ENCODE measurements at places on chromosomes 3 and 15.

- DNase-seq = no peak
These were observed 173.8 kb downstream of the ADAMTS17 start for GRCh38 chr15:100167884-100168375.

- no peak for DNase-seq
These were observed 78.1 kb downstream of the LSM3 start for GRCh38 chr3:14256561-14257342.

GRCh38 chr15:60407415-60407805, 9.6 kb upstream of the ANXA2 start:
- DNase-seq = no peak

DNA sequence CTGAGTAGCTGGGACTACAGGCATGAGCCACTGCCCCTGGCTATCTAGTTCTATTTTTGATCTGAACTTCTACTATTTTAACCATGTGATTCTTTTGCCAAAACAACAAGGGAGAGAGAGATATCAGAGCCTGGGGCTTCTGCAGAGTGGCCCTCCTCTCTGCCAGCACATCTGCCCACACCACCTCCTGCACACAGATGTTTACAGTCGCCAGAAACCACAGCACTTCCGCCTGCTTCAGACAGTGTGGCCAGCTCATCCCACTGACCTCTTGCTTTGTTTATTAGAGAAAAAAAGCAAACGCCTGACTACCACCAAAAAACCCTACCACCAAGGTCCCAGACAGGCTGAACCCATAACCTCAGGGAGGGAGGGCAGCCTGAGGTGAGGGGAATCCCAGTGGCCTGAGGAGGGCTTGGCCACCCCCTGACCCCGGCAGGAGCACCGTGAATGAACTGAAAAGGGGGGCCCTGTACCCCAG, 85.9 kb upstream of the ABHD2 start:
- no peak for DNase-seq

DNA sequence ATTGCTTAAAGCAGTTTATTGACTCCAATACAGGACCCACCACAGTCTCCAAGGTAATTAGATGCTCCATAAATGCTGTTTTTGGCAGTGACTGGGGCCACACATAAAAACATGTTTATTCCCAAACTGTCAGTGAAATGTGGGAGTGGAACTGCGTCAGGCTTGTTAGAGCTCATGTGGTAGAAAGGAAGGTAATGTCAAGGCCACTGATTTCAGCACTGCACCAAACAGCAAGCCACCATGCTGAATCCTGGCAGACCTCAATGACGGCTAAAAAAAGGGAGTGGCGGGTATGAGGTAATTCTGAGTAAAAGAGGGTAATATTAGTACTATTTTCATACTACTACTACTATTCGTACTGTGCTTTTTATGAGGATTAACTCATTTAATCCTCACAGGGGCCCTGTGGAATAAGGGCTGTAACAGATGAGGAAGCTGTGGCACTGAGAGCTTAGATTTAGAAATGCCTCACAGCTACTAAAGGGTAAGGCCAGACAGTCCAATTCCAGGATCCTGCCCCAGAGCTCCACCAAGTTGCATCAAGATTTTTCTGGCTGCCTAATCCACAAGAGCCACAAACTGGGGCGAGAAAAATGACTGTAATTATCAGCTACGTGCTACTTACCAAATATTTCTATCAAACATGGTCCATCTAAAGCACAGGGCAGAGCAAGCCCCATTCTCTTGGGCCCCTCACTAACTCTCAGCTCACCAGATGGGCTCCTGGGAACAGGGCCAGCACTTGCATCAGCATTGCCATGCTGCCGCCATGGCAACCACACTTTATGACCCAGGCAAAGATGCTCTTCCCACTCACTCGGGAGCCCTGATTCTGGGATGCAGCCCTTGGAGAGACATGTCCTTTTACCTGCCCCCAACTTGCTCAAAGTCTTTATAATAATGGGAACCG, 83.6 kb upstream of the SPATA12 start:
- peak; percentile 79 for DNase-seq

DNA sequence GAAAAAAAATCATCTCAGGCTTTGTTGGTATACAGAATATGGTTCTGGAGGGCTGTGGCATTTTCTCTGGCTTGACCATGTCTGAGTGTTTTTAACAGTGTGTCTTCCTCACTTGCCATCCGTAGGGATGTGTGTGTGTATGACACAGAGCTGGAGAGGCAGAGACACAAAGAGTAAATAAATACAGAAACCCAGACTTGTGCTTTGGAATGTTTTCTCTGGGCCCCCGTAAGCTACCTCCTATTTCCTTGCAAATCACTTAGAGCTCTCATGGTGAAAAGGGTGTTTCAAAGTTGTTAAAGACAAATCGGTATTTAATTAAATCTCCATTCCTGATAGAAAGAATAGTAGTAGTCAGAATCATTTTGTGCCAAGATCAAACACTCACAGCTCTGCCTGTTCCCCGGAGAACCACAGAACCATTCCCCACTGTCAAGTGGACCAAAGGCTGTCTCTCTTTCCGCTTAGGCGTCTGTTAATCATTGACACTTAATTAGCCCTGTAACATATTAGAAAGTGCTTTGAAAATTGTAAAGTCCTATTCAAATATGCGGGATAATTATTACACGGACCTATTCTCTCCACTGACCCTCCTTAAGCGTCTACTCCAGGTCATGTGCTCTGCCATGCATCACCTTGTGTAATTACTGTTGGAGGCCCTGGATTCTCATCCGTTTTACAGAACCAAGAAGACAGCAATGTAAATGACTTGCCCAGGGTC, 313.6 kb upstream of the TLE3 start:
- DNase-seq = no peak

- DNase-seq = no peak
These were observed 17.0 kb downstream of the MUC4 start for GRCh38 chr3:195794708-195795107.

GRCh38 chr15:64624242-64624641, 151.1 kb downstream of the RBPMS2 start:
- DNase-seq = no peak

DNA sequence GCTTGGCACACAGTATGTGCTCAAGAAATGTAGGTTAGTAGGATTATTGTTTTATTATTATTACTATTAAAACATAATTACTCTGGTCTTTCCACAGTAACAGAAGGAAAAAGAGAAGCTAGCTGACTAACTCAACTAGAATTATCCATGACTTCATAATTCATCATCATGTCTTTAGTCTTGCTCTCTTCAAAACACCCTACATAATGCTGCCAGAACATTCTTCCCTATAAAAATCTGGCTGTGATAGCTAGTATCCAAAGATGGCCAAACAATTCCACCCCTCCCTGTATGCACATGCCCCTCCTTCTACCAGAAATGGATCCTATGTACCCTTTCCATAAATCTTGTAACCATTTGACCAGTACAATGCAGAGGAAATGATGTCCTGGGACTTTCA, 48.8 kb upstream of the SRGAP3 start:
- DNase-seq = no peak

DNA sequence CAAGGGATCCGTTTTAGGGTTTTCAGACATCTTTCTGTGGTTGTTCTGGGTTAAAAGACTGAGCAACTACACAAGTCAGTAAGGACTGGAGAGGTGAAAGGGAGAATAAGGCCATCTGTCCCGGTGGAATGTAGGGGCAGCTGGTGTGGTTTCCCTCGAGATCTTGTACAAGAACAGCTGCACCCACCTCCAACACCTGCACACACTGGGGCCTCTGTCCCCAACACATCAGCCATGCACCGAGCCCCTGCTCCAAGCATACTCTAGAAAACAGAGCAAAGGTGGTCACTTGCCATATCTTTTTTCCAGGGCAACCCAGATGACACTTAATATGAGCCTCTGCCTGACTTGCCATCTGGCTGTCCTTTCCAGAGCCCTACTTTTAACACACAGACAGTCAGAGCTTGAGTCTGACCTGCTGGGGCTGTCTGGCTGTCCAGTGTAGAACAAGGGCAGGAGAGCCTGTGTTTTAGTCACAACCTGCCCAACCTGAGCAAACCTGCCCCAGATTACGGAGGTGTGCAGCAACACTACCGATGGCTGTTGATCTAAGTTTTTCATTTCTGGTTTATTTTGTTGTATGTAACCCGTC, 12.2 kb downstream of the MAN2A2 start:
- DNase-seq = no peak

DNA sequence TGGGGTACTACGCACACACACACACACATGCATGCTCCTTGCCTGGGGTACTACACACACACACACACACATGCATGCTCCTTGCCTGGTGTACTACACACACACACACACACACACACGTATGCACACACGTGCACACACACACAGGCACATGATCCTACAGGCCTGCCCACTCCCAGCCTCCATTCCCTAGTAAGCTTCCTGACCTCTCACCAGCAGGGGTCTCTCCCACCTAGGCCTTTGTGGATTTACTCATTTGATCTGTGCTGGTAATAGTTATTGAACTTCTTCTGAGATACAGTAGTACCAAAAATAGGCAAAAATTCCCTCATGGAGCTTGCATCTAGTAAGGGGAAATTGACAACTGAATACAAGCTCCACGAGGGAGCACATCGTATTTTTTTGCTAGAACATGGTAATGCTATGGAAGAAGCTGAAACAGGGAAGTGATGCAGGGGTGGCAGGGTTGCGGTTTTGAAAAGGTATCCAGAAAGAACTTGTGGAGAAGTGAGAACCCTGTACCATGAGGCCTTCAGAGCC, 19.1 kb downstream of the TTC21A start:
- no peak for DNase-seq

DNA sequence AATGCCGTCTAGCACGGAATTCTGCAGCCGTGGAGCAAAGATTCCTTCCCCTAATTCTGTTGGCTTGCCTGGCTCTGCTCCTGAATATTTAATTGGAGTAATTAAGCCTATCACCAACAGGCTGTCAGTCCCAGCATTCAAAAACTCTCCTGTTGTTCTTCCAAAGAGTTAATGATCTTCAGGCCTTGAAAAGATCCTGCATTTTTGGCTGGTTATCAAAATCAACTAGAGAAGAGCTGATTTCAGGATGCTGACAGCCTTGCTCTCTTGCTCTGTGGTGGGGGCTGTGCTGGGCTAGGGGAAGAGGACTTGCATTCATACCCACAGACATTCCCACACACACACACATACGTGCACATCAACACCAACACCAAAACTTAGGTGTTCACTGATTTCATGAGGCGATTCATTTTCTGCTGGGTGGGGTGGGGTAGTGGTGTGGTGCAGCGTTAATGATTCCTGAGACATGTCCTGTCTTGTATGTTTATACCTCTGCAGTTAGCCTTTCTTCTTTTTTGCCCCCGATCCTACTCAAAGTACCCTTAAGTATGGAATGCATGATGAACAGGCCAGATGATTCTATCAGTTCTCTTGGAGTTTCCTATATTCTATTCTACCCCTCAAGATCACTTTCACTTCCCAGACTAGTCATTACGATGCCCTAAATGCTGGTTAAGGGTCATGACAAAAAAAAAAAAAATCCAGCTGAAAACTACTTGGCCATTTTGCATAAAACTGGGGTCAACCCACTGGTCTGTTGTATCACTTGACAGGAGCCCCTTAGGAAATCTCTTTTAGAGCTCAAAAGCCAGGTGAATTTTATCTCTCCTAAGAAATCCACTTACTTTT, 42.3 kb downstream of the CPN2 start:
- DNase-seq = no peak

DNA sequence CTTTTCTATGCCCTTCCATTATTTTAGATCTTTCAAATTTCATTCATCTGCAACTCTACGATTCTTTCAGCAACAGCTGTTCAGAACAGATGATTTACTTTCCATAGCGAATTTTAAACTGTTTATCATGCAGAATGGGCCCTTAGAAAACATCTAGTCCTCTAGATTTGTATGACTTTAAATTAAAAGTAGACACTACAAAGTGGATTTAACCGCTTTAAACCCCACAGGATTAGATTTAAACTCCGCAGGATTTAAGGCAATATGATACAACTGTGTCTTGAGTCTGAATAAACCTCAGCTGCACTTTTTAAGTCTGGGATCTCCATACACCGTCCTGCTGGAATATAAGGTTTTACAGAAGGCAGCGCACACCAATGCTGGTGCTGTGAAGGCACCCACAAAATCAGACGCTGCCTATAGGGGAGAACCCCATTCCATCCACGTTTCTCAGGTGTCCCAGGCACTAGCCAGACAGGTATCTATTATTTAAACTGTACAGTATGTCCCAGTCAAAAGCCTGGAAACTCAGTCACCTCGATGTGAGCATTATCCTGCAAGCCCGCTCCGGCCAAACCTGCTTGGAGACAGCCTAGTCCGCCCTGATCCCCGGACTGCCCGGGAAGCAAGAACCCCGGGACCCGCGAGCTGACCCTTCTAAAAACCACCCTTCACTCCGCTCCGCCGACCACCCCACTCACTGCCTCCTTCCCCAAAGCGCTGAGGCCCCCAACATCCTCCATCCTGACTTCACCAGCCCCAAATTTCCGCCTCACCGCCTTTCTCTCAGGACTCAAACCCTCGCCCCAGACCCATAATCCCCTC, 768 bp downstream of the ANO10 start:
- DNase-seq = no peak

DNA sequence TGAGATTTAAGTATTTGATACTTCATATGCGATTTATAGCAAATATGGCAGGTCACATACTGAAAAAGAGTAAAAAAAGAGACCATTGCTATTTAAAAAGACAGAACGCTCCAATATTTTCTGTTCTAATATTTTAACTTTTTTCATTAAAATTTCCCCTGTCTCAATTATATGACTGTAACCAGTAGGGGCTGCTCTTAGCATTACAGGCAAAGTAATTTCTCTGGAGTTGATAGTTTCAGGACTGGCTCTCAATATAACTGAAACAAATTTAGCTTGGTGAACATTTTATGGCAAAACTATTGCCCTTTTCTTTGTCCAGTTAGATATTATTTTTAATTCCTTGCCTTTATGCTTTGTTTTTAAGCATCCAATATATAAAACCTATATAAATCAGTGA, 286.3 kb upstream of the ROBO2 start:
- no peak for DNase-seq

GRCh38 chr3:160876643-160877042, 120.6 kb downstream of the PPM1L start:
- DNase-seq = no peak
